Inflammatory macrophage treated with lipopolysaccharide for 4 hours (primary cell): ENCODE measurements at places on chromosomes 6 and 20.

- DNase-seq, result no peak
Measured at GRCh38 chr6:81892891-81893290, 140.4 kb upstream of the TENT5A start.

DNA sequence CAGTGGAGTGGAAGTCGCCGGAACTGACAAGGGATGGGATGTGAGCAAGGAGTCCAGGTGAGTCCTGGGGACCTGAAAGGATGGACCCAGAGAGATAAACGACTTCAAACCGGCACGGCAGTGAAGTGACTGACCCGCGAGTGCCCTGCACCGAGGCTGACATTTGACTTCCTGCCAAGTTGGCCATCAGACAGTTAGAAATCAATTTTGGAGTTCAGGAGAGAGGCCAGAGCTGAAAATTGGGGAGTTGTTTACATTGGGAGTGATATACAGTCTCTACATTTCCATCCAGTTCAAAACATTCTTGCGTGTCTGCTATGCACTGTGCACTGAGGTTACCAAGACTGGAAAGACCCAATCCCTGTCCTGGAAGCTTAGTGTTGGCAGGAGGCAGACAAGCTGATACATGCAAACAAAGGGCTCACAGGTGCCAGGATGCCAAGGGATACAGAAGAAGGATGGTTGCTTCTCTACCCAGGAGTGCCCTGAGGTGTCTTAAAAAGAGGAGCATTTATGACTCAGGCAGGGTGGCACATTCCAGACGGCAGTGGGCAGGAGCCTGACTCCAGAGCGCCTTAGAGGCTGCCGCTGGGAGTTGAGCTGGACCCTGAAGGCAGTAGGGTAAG is 186.6 kb downstream of the MTHFD1L start:
- DNase-seq, result no peak

- DNase-seq, result peak; percentile 82
Measured at GRCh38 chr6:137904822-137905617, 38.0 kb downstream of the TNFAIP3 start.

DNA sequence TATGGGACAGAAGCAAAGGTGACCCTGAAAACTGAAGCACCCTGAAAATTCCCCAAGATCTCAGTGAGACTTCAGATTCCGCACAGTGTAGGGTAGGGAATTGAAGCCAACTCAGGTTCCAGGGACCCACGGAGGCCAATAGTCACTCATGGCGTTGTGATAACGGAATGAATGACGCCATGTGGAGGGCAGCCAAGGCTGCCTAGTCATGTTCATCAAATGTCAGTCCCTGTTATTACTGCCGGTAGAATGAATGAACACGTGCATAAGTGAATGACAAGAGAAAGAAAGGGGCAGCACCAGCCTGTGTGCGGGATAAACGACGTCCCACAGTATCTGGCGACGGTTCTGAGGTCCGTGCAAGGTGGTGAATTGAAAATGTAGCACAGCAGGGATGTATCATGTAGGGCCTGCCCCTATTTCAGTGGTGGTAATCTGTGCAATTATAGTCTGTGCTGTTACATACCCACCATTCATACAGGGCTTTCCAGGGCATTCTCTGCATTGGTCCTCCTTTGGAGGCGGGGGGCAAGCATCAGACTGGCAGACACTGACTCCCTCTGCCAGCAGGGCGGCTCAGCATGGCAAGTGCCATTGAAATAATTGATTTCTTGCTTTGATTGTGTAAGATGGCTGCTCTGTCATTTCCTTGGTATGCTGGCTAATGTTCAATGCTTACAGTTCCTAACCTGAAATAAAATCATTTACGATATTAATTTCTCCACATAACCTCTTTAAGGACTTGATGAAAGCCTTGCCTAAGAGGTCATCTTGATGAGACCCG is 386.9 kb downstream of the CDH4 start:
- no peak for DNase-seq

GRCh38 chr6:169070506-169071176 is 183.0 kb downstream of the THBS2 start:
- DNase-seq, result no peak

GRCh38 chr20:46699651-46700359 is 9.6 kb upstream of the SLC2A10 start:
- peak; percentile 48 for DNase-seq

DNA sequence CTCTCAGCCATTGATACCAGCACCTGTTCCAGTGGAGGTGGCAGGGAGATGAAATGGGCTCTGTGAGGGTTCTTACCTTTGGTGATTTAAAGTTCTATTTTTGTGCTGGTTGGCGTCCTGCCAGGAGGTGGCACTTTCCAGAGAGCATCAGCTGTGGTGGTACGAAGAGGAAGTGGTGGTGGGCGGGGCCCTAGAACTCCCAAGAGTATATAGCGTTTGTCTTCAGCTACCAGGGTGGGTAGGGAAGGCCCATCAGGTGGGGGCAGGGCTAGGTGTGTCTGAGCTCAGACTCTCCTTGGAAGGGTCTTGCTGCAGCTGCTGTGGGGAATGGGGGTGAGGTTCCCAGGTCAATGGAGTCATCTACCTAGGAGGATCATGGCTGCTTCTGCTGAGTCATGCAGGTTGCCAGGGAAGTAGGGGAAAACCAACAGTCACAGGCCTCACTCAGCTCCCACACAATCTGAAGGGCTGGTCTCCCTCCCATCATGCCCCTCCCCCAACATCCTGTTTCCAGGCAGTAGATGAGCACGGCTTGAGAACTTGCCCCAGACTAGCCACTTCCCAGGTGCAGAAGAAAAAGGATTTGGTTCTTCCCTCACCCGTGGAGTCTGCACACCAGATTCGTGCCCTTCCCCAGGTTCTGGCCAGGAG is 46.6 kb downstream of the MOXD1 start:
- DNase-seq, result peak; percentile 28
